ENCODE measurements at places on chromosomes 2 and 18.

GRCh38 chr2:178602901-178603300 is 122.6 kb downstream of the PLEKHA3 start:
- DNase-seq: no peak

DNA sequence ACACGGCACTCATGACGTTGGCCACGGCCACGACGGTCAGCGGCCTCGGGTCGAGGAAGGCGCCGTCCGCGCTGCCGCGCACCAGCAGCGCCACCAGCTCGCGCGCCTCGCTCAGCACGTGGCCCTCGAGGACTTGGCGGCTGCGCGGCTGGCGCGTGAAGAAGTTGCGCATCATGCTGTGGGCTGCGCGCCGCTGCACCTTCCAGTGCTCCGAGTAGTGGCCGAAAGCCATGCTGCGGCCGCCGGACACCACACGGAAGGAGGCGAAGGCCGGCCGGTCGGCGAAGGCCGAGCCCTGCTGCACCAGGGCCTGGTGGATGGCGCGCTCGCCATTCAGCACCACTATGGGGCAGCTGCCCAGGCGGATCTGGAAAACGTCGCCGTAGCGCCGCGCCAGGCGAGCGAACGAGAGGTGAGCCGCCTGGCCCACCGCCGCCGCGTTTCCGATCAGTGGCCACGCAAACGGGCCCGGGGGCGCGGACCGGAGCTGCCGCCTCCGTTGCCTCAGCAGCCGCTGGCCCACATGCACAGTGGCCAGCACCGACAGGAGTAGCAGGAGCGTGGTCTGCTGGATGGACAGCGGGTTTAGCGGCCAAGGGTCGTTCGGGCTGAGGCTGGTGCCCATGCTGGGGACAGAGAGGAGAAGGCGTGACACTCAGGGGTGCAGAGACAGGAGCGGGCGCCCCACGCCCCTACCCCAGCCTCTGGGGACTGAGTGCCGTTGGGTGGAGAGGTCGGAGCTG is 1.0 kb downstream of the CYP1B1 start:
- DNase-seq: no peak

DNA sequence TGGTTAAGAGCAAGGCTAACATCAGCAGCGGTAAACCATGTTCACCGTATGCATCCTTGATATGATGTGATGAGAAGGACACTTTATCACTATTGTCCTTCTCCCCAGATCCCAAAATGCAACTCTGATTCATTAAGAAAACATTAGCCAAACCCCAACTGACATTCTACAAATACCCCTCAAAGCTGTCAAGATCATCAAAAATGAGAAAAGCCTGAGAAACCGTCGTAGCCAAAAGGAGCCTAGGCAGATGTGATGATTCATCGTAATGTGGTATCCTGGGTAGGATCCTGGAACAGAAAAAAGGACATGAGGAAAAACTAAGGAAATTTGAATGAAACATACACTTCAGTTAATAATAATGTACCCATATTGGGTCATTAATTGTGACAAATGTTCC is 67.3 kb upstream of the ST6GAL2 start:
- peak; percentile 83 for DNase-seq

- no peak for DNase-seq
Measured at GRCh38 chr2:65487404-65487803, 55.0 kb upstream of the SPRED2 start.

- no peak for DNase-seq
Measured at GRCh38 chr18:6653880-6654279, 75.6 kb upstream of the ARHGAP28 start.

GRCh38 chr2:190213441-190214335 is 105.9 kb downstream of the HIBCH start:
- DNase-seq: peak; percentile 75
